Endodermal cell (in vitro differentiated cells): ENCODE measurements at places on chromosomes 13 and 19. TPM values are rescaled to one million over a fixed set of nuclear protein-coding genes. Genes with fewer than 3 reads are reported as not detected.

GRCh38 chr19:38284422-38284821, 19.6 kb upstream of the C19orf33 start:
- no peak for DNase-seq

DNA sequence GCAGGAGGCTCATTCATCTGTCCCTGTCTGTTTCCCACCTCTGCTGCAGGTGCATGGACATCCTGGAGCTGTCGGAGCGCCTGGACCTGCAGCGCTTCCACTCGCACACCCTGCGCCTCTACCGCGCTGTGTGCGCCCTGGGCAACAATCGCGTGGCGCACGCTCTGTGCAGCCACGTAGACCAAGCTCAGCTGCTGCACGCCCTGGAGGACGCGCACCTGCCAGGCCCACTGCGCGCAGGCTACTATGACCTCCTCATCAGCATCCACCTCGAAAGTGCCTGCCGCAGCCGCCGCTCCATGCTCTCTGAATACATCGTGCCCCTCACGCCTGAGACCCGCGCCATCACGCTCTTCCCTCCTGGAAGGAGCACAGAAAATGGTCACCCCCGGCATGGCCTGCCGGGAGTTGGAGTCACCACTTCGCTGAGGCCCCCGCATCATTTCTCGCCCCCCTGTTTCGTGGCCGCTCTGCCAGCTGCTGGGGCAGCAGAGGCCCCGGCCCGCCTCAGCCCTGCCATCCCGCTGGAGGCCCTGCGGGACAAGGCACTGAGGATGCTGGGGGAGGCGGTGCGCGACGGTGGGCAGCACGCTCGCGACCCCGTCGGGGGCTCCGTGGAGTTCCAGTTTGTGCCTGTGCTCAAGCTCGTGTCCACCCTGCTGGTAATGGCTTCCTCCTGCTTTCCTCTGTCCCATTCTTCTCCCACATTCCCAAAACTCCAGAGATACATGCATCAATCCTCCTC, 52.2 kb downstream of the RYR1 start:
- no peak for DNase-seq

DNA sequence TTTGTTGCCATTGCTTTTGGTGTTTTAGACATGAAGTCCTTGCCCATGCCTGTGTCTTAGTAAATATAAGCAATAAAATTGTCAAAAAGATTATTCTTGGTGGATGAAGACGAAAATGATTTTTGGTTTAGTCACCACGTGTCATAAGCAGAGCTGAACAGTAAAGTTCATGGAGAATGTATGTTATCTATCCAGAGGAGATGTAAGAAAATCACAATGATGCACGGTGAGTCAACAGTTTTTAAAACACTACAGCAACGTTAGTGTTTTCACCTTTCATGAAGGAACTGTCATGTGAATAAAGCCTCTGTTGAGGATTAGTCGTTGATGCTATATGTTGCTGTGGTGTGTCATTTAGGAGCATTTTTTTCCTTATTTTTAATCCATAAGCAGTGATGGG, 137.6 kb downstream of the GPC6 start:
- DNase-seq: no peak

- DNase-seq: no peak
These were observed 755 bp upstream of the ZNF726 start for GRCh38 chr19:23913931-23914330.

- DNase-seq: no peak
These were observed 18.0 kb downstream of the CATSPERD start for GRCh38 chr19:5738423-5738822.

DNA sequence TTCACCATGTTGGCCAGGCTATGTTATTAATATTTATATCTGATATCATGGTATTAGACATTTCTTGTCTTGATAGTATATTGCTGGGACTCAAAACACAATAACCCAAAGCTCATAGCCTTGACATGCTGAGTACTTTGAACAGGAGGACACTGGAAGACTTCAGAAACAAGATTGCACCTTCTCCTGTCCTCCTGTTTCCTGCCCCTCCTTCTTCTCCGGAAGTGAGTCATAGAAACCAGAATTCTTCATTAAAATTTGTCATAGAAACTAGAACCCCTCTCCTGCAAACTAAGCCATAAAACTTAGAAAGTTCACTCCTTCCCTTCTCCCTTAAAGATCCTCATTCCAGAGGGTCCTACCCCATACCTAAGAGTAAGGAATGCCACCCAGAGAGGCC, 400.2 kb downstream of the SLITRK5 start:
- DNase-seq: no peak

CD33 gene
- total RNA-seq: not detected in 3 replicates

GPR42 gene
- total RNA-seq: not detected in 3 replicates

LPAR6 gene
- 4.8 and 4.9 TPM in 2 replicates for total RNA-seq
